DMS53 (cell line): ENCODE measurements at places on chromosomes 7 and 10.

DNA sequence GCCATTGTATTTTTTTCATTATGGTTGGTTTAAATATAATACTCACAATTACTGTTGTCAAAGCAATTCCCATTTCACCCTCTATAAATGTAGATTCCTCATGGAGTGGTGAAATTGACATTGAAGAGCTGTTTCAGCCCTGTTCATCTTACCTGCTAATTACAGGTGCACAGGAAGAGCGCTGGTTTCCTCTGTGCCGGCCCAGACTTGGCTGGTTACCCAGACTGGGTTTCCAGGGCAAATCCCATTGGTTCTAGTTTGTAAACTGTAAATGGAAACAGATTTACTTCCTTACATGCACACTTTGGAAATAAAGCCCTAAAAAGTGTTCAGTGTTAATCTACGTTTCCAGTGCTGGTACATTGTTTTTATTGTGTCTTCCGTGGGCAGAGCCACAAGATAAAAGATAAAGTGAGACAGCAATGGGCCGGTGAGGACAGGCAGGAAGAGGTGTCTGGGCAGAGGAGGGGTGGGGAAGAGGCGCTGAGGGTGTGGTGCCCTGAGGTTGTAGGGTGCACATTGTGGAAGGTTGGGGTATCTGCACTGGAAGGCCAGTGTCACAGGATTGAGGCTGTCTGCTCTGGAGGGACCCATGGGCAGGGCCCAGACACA is 71.6 kb upstream of the ZPBP start:
- no peak for DNase-seq

- DNase-seq: no peak
Measured at GRCh38 chr7:98621573-98622482, 4.7 kb downstream of the NPTX2 start.

GRCh38 chr7:44639671-44640321 is 33.4 kb downstream of the OGDH start:
- DNase-seq: peak; percentile 91

DNA sequence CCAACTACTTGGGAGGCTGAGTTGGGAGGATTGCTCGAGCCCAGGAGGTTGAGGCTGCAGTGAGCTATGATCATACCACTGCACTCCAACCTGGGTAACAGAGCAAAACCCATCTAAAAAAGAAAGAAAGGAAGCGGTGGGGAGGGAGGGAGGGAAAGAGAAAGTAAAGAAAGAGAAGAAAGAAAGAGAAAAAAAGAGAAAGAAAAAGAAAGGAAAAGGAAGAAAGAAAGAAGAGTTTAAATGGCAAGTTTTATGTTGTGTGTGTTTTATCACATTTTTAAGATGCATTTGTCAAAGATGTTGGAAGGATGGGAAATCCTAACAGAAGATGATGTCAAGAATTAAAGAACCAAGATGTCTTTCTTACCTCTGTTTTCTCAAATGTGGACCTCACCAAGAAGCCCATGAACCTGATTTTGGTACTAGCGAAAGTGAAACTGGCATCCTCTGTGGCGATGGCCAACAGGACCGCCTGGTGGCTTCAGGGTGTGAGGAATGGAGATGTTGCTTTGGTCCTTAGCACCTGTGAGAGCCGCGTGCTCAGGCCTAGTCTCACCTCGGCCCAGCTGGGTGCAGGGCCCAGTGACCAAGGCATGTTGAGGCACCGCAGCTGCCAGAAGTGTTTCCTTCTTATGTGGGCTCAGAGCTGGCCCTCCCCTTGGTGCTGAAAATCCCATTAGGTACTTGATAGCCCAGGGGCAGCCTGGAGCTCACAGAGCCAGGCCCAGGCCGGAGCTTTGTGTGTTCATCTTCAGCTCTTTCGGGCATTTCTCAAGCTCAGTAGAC is 9.8 kb downstream of the UCMA start:
- no peak for DNase-seq

DNA sequence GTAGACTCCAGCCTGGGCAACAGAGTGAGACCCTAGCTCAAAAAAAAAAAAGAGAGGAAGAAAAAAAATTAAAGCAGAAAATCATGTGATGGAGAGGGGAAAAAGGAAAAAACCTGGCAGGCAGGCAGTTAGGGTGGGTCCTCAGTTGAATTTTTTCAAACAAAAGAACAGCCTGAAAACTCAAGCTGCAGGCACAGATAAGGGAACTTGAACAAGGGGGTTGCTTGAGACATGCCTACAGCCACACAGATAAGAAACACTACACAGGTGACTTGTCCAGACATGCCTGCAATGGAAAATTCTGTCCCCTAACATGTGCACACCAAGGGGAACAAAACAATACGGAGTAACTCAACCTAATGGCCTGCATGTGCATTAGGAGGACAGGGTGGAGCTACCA is 19.2 kb downstream of the VIM start:
- DNase-seq: no peak

DNA sequence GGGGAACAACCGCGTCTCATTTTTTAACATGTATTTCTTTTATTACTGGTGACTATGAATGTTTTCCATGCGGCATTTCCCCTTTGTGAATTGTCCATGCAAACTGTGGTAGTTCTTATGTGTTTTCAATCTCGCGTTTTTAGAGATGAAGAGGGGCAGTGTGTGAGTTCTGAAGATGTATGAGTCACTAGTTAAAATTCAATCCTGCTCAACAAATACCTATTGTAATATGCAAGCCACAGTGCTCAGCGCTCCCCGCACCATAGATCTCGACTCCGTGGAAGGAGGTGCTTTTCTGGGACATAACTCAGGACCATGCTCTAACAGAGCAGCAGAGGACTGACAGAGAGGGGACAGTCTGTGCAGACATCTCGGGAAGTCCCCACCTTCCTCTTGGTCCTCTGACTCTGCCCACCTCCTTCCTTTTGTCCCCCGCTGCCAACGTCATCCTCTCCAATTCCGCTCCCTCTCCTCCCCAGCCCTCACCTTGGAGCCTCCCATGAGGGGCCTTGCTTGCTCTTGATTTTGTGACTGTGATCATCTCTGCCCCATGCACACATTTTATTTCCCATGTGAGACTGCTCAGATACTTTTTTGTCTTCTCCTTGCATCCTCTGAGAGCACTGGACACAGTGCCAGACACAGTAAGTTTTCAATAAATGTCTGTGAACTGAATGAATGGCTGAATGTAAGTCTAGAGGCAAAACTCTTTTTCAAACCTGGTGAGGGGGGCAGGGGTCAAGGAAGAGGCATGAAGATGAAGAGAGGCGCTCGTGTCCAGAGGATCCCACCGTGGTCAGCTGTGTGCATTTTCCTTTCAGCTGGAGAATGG is 42.7 kb upstream of the PLEKHA1 start:
- DNase-seq: peak; percentile 91

DNA sequence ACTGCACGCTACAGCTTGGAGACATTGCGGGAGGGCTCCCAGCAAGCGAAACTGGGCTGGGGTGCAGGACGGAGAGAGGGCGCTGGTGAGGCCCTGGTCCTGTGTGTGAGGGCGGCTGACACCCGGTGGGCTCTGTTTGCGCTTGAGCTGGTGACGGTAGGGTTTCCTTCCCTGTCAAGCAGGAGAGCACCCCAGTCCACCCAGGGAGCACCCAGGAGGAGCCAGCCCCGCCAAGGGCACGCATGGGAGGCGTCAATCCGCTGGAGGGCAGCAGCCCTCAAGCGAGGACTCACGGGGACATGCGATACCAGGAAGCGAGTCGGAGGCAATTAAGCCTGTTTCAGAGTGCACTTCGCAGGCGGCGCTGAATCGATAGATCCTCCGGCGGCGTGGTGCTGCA is 109.4 kb downstream of the MAD1L1 start:
- peak; percentile 78 for DNase-seq

DNA sequence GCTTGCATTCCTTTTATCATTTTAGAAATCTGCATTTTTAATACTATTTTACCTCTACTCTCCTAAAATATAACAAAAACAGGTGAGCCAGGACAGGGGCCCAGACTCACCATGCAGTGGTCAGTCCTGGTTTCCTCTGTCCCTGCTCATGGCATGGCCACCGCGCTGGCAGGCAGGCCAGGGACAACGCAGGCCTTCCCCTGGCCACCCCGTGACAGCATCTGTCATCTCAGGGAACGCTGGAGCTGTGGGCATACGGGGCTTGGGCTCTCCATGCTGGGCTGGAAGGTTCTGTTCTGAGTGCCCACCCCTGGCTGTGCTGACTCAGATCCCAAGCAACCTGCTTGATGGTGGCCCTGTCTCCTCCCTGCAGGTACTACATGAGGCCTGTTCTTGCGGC is 35.1 kb upstream of the CDH23 start:
- no peak for DNase-seq

GRCh38 chr10:128316925-128317324 is 190.7 kb upstream of the MKI67 start:
- no peak for DNase-seq

DNA sequence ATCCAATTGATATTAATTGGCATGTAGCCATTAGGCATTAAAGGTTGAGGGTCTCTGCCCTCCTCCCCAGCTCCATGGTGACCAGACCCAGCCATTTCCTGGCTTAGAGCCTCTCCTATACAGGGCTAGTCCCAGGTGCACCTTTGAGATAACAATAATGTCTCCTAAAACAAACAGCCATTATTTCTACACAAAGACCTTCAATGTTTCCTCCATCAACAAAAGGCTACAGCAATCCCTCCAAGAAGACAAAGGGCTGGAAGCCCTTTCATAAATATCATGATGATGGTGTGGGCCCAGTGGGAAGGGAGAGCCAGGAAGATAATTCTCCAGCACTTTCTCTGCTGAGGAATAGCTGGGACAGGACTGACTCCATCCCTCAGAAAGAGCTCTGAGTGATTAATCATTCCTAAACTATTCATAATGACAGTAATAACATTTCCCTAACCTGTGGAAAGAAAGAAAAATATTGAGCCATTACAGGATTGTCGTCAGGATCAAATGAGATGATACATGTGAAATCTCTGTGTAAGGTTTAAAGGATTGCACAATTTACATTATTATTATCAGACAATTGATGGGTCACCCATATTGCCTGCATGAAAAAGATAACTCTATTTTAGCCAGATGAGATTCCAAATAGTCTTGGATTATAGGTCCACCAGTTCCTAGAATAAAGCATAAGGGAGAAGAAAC is 10.2 kb downstream of the PKD2L1 start:
- DNase-seq: peak; percentile 22

GRCh38 chr7:79420464-79420863 is 33.0 kb downstream of the MAGI2 start:
- DNase-seq: peak; percentile 58

DNA sequence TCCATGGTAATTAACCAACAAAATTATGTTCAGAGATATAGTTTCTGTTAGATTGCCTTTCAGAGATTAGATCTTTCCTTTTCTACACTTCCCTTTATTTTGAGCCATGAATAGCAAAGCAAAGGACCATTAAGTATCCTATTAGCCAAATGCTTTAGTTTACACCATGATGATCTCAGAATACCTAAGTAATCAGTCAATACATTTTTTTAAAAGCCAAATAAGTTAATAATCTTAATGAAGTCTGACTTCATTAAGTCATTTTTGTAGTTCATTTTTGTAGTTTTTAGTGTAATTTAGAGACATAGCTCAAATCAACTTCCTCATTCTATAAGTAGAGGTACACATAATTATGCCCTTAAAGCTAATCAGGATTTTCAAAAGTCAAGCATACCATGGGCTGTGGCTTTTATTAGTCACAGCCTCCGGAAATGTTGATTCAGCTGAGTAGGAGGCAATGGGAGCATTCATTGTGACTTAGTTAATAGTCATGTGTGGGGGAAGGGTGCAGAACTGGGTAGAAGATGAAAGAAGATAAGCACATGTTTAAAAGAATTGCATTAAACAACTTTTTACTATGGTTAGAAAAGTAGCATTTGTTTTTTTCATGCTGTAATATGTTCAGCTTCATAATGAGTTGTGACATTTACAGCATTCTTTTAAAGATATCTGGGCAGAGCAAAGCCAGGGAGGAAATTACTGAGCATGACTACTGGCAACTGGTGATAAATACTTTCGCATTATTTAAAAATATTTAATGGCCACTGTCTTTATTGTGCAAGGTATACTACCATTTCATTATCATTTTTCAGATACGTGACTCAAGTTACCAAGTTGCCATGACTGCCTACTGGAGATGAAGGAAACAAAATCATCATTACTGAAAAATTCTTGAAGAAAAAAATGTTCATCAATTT is 57.3 kb upstream of the CCDC71L start:
- peak; percentile 85 for DNase-seq

DNA sequence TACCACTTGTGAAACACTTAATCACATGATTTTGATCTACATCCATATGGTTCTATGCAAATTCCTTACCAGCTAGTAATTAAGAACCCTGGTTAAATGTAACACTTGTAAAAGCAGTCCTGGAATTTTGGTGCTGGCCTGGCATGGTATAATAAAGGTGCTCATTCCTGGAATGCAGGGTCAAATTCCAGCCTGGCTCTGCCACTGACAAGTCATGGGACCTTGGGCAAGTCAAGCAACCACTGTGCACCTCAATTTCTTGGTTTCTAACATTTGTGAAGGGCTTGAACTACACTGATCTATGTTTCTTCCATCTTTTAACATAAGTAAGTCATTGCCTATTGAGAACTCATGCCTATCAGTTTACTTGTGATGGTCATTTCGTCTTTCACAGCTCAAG is 91.9 kb upstream of the PIK3CG start:
- DNase-seq: no peak

DNA sequence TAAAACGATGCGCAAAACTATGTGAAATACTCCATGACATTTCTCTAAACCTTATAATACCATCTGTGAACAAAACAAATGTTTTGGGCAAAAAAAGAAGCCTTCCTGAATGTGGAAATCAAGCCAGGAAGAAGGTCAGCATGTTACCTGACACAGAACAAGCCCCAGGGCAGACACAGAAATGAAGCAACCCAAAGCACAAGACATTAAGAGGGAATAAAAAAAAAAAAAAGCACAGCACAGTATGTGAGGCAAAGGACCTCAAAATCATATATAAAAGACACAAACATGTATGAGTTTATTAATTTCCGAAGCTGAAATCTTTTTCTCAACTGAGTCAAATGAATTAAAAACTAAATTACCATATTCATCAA is 161.8 kb downstream of the SKIDA1 start:
- no peak for DNase-seq

DNA sequence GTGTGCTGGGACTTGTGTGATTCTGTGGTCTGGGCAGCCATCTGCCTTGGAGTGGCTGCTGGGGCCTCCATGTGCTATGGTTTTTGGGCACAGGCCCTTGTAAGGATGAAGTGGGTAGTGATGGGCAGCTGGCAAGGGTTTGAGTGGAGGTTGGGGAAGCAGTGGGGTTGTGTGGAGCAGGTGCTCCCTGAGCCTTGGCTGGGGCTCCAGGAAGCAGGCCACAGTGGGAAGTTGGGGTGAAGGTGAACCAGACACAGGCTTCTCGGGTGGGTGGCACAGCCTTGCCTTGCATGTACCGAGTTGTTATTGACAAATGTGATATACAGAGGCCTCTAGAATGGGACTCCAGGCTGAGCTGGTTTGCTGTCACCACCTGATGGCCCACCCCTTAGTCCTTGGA is 82.3 kb downstream of the ADCY1 start:
- no peak for DNase-seq

GRCh38 chr10:131553581-131553980 is 242.1 kb upstream of the TCERG1L start:
- no peak for DNase-seq

DNA sequence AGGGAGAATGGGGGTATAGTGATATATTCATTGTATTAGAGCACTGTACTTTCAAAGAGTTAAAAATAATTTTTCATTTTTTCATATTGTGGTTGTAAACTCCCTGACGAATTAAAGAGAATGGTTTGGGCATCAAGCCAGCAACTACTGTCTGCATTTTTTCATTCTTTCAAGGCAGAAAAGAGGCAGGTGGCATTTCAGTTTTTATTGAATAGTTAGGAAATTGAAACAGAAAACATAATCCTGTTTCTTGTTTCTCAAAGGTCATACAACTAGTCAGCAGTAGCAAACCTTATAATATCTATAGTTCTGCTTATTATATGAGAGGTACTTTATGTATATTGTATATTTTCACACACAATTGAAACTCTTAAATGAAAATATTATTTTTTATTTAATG is 303.9 kb upstream of the KCND2 start:
- no peak for DNase-seq
